Hematopoietic multipotent progenitor cell treated with erythropoietin and hydrocortisone succinate and interleukin-3 and kit ligand, for 8 days (in vitro differentiated cells): ENCODE measurements at places on chromosomes 5 and 9.
A peak's percentile ranks its signal among the peaks of the same experiment; 100 is the strongest.

DNA sequence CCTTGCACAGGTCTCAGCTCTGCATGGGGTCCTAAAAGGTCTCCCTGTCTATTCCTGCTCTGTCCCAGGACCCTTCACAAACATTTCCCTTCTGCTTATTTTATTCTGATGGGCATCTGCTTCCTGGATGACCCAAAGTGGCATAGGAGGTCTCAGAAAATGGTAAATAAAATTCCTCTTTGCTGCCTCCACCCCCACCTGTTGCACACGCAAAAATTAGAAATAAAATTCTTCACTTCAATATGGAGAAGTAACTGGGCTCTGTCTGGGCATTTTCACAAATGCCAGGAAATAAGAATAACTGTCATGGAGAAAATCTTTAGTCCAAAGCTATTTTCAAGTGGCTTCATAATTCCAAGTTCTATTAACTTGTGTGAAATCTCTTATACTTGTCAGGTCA is 106.6 kb upstream of the MAP1B start:
- no peak for DNase-seq

DNA sequence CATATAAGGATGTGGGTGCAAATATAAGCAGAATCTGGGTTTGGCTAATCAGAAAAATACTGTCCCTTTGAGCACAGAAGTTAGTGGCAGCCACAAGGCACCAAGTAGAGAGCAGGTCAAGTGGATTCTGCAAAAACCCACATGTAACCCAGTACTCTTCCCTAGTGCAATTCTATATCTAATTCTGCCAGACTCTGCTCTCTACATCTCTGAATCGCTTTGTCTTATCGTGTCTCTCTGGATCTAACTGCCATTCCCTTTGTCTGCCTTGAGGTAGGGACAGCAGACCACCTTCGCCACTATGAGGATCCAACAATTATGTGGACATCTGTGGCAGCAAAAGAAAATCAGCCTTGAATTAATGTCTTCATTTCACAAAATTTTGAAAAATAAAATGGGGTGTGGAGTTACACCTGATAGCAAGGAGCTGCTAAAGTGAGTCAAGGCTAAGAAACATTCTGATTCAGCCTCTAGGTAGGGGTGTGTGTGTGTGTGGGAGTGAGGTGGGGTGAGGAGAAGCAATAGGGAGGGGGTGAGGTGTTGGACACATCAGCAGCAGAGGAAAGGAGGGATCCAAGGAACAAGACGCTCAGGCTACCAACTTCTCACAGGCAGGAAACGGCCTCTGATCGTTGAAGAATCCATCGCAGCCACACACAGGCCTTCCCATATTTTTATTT is 33.7 kb upstream of the ZNF366 start:
- no peak for DNase-seq

DNA sequence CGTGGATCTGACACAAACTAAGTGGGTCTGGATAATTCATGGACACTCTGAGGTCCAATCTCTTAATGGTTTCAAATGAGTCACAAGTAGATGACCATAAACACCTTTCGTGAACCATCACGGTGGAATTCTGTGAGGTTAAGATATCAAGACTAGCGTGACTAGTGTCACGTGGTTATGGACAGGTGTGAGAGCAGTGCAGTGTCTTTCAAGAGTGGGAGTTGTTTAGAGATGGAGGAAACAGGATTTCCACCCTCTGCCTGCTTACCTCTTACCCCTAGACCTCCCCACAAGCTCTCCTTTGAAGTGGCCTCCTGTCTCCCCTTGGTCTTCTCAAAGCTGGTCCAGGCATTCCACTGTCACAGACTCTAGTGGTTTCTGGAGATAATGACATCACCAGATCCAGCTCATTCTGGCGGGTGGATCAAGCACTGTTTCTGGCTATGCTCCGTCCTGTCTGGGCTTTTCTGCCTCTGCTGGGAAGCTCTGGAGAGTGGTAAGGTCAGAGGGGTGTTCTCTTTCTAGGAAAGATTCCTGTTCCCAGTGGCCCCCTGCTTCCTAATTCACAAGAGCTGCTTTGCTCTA is 20.0 kb upstream of the ZNF782 start:
- no peak for DNase-seq

DNA sequence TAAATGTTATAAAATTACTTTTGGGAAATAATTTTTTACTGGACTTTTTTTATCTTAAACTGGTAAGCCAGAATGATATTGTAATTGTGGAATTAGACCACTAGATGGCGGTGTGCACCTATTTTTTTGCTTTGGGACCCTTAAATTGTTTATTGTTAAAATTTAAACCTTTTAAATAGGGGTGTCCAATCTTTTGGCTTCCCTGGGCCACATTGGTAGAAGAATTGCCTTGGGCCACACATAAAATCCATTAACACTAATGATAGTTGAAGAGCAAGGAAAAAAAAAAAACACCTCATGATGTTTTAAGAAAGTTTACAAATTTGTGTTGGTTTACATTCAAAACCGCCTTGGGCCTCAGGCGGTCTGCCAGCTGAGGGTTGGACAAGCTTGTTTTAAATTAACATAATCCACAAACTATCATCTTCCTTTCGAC is 28.4 kb upstream of the GADD45G start:
- DNase-seq: peak; percentile 63

DNA sequence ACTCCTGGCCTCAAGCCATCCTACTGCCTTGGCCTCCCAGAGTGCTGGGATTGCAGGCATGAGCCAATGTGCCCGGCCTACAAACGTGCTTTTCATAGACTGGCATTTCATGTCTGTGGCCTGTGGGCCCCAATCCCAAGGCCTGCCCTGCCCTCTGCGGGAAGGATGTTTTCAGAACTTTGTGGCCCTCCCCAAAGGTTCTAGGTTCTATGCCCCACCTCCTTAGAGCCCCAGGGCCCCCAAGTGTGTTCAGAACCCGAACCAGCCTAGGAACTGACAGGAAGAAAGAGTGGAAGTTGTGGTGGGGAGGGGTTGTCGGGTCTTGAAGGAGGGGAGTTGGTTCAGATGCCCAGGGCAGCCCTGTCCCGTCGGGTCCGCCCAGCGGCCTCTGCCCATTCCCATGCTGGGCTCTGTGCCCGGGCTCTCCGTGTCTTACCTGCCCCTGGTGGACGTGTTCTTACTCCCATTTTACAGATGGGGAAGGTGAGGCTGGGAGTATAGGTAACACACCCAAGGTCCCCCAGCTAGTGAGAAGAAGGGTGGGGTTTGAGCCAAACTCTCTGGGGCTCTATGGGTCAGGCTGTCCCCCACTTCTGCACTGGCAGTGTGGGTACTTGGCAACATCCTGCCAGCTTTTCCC is 175.8 kb upstream of the IER5L start:
- no peak for DNase-seq

GRCh38 chr5:19904766-19905165 is 83.2 kb downstream of the CDH18 start:
- DNase-seq: no peak

GRCh38 chr5:41414598-41414997 is 95.8 kb downstream of the PLCXD3 start:
- DNase-seq: no peak

DNA sequence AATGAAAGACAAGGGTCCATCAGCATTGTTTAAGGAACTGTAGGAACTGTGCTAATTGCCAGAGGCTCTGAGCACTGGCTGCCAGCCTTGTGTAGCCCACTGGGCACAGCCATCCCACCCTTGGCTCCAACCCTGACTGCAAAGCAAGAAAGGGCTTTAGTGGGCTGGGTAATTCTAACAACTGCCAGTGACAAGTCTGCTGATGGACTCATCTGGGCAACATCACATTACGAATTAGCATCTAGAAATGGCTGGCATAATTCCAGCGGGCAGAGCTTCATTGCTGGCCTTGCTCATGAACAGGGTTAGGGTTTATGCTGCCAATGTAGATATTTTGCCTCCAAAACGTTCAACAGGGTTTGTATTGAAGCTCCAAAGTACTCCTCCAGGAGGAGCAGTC is 326.9 kb downstream of the ARHGEF28 start:
- no peak for DNase-seq

- no peak for DNase-seq
Measured at GRCh38 chr5:1875281-1875842, 7.4 kb downstream of the IRX4 start.

DNA sequence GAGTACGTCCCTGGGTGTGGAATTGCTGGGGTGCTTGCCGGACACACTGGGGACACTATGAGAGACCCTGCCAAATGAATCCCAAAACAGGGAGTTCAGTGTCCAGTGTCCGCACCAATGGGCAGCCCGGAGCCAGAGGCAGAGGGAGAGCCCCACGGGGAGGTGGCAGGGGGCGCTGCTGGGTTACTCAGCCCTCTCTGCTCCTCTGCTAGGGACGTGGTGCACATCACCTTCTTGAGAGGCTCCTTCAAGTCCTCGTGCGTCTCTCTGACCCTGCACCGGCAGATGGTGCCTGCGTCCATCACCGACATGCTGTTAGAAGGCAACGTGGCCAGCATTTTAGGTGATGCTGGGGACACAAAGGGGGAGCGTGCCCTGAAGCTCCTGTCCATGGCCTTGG is 20.8 kb downstream of the STKLD1 start:
- no peak for DNase-seq
